GM04503 (cell line): ENCODE measurements at places on chromosomes 1 and 21.
A peak's percentile ranks its signal among the peaks of the same experiment; 100 is the strongest.

DNA sequence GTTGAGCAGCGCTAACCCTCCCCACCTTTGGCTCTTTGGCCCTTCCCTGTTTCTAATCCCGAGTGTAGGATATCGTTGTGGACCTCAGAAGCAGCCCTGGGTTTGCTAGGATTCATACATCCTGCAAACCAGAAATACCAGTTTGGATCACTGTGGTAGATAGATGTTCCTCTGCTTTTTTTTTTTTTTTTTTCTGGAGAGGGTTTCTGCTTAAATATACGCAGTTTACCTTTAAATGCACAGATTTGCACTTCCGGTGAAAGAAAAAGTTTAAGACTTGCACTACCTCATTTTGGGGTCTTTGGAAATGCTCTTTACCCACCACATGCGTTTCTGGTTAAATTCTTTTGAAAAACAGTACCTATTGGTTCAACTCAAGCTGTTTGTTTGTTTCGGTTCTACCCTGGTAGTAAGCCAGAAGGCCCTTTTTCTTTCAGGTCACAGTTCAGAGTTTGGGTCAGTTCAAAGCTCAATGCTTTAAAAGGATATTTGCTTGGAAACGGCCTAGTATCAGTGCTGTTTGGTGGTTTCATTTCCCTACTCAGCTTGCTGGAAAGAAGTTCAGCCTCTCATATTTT, 908 bp downstream of the DDI2 start:
- no peak for DNase-seq

DNA sequence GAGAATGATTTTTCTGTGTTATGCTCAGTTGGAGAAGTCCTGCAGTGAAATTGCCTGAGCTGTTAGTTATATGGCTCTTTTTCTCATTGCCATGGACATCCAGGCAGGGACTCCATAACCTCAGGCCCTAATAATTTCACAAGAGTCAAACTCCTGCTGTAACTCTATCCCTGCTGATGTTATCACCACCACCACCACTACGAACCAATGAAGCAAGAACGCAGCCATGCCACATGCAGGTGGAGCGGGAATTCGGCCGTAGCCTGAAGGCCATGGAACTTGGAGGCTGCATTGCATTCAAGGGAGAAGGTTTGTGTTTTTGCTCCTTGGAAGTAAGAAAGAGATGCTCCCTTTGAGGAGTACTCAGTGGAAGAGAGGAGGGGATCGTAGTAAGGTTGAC, 16.8 kb upstream of the DLGAP3 start:
- DNase-seq = no peak

- DNase-seq = no peak
Measured at GRCh38 chr21:17598437-17598836, 14.3 kb downstream of the BTG3 start.

DNA sequence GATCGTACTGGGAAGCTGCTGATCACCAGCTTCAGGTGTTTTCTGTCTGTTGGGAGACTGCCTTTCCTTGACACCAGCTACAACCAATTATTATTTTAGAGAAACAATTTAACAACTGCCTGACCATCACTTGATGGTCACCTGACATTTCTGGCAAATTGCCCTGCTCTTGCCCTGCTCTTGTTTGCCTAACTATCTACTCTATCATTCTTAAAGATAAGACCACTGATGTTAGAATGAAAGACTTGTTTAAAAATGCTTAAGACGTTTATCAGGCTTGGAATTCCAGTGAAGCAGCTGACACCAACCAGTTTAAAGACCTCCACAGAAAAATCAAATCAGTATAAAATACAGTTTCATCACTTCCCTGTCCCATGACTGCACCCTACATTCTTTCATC, 423.3 kb upstream of the CAMK1G start:
- DNase-seq = no peak

- no peak for DNase-seq
Measured at GRCh38 chr21:19937619-19938018, 1060.6 kb upstream of the NCAM2 start.

- DNase-seq = no peak
Measured at GRCh38 chr1:206911064-206911663, 10.6 kb downstream of the FCMR start.

DNA sequence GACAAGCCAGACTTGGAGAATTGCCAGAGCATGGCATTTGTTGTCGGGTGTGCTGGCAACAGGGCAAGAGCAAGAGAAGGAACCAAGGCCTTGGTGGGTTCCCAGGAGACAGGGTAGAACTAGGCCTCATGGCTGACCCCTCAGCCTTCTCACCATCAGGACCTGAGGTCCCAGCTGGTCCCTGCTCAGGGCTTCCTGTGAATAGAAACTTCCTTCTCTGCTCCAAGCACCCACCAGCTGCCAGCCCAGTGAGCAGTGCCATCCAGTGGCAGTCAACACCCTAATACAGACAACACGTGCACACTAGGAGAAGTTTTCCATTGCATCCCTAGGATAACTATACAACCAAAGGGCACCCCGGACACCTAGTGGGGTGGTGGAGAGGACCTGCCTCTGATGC, 22.8 kb downstream of the S100A6 start:
- no peak for DNase-seq

GRCh38 chr1:186531561-186532165, 70.7 kb upstream of the PDC start:
- DNase-seq = no peak

GRCh38 chr21:35366394-35367080, 317.4 kb upstream of the RUNX1 start:
- DNase-seq = peak; percentile 82

- DNase-seq = no peak
Measured at GRCh38 chr1:150572918-150573647, 6.3 kb downstream of the MCL1 start.

DNA sequence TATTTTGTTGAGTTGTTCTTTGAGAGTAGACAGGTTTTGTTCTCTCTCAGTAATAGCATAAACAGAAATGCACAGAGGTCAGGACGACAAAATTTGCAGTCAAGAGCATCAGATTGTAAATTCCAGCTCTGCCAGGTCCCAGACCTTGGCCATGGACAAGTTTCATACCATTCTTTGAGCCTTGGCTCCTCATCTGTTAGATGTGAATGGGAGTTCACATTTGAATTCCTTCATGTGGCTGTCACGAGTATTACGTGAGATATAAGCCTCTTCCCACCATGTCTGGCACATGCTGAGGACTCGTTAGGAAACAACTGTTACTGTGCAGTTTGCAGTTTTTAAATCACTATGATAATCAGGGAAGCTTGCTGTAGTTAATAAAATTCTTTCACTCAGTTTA, 93.2 kb upstream of the KCTD3 start:
- peak; percentile 52 for DNase-seq

- no peak for DNase-seq
Measured at GRCh38 chr1:241638909-241639622, 1.1 kb downstream of the CHML start.

DNA sequence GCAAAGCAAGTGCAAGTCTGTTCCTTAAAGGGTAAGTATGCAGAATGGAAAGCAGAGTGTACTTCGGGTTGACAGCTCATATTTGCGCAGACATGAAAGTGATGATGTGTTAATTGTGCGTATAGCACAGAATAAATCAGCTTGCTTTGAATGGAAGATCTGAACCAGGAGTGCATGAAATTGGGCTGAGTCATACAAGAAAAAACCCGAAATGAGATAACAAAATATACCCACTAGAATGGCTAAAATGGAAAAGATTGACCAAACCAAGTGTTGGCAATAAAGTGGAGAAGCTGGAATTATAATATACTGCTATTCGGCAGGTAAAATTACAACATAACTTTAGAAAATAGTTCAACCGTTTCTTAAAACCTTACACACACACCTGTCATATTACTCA, 28.5 kb downstream of the CR1L start:
- DNase-seq = no peak

GRCh38 chr1:60678391-60678790, 404.0 kb upstream of the NFIA start:
- no peak for DNase-seq

DNA sequence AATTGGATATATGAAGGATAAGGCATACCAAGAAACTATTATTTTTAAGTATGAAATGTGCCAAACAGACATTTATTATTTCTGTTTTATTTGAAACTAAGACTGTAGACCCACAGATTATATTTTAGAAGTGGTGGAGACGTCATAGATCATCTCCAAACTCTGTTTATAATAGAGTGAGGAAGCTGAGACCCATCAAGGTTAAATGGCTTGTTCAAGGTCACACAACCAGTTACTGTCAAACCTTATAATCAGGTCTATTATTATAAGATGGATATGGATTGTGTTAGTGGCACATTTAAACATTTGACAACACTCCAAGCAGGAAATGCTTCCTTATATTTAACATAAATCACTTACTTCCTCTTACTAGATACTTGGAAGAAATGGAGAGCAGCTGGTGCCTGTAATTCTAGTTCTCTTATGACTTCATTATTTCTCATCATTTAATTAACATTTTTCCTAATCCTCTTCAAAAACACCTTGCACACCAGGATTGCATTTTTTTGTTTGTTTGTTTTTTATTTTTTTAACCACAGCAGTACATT, 117.0 kb downstream of the NEK7 start:
- DNase-seq = no peak

DNA sequence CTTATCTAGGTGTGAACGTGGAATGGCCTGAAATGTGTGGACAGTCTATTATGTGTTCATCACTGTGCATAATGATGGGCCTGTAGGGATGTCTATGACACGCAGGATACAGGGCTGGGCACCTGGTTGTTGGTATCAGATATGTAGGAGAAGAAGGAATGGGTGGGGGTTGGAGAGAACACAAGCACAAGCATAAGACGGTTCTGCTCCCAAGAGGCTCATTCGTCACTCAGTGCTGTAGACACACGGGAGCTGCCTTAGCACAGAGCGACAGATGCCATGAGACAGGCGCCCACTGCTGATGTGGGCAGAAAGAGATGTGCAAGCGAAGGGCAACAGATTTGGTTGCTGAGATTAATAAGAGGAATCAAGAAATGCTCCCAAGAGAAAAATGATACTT, 256.2 kb downstream of the DISC1 start:
- no peak for DNase-seq
